Activated CD8-positive, alpha-beta memory T cell treated with anti-CD3 and anti-CD28 coated beads, Interleukin-2, amount 10 ng/mL, durations not matched to agents 7 days and 5 days (primary cell): ENCODE measurements at places on chromosomes 11 and 22.
A peak's percentile ranks its signal among the peaks of the same experiment; 100 is the strongest.

- DNase-seq = no peak
Observed at GRCh38 chr22:44407987-44408828, 89.8 kb downstream of the RTL6 start.

DNA sequence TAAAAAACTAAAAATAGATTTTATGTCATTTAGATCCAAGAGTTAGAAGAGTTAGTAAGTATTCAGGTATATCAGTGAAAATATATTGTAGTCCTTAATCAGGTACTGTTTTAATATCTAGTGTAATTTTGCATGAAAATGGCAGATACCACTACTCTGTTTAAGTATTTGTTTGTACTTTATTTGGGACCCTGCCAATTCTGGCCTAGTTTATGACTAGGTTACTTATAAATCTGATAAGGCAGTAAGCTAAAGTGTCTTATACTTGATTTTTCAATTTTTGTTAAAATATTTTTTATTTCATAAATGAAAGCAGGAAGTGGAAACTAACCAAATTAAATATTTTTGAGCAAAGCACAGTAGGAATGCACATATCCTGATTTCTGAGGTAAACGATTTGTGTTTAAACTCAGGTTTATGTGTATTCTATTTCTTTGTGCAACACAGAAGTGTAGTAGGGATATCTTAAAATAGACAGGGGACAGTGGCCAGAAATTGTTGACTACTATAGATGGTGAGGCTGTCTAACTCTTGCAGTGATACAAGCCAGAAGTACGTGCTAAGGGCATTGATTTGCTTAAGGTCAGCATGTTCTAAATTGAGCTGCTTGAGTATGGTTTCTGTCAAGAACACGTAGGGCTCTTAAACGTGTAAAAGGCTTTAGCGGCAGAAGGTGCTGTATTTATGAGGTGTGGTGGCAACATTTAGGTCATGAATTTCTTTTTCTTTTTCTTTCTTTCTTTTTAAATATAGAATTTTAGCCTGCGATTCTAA, 34.0 kb downstream of the HIPK3 start:
- no peak for DNase-seq

GRCh38 chr22:47382164-47382890, 619.9 kb downstream of the TBC1D22A start:
- DNase-seq = no peak

DNA sequence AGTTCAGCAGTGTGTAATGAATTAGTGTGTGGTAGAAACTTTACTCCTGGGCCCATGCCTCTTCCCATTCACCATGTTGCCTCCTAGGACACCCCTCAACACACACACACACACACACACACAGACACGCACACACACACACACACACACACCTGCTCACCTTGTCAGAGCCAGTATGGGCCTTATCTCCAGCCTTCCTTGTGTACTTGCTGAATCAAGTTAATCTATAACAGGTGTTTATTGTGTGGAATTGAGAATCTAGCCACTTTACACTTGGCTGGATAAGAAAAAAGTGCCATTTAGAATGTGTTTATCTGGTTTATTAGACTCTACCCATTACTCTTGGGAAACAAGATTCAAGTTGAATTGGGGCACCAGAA, 14.5 kb upstream of the ZDHHC13 start:
- DNase-seq = no peak

GRCh38 chr11:94089341-94089740, 39.3 kb upstream of the PANX1 start:
- no peak for DNase-seq

DNA sequence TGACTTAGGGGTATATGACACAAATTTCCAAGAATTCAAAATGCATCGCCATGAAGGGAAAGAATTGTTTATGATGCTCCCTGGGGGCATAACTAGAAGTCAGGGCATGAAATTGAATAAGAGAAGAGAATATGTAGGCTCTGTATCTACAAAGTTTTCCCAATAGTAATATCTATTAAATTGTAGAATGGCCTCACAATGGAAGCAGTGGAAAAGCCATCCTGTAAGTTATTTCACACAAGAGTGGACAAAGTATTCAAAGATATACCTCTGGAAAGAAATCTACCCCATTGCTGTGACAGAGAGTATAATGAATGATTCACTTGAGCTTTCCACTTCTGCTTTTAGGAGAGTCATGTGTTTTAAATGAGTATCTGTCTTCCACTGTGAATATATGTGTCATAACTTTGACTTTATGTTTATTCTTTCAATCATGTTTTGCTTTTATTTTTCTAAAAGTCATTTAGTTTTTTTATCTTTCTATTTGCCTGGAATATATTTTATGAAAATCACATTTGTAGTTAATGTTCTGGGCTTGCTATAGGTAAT, 65.7 kb upstream of the DDI1 start:
- DNase-seq = no peak

- no peak for DNase-seq
Observed at GRCh38 chr11:64118876-64119665, 46.8 kb downstream of the MACROD1 start.

- DNase-seq = no peak
Observed at GRCh38 chr11:85531191-85531897, 95.8 kb downstream of the DLG2 start.

DNA sequence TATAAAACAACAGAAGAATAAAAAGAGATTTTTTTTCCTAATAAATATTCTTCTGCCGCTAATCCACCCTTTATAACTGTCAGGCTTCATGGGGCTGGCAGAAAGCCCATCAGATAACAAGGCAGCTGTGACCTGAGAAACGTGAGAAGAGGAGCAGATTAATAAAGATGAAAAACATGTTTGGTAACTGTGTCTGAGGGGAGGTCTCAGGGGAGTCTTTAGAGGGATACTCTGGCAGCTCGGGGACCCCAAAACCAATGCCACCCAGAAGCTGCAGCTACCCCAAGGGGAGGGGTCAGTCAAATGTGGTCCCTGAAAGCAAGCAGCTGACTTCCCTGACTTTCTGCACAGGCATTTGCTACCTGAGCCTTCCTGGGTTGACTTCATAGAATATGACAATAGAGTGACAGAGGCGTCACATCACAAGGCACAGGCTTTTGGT, 48.4 kb upstream of the POU2AF1 start:
- DNase-seq = no peak

GRCh38 chr11:107928767-107929507, 689 bp downstream of the RAB39A start:
- DNase-seq = peak; percentile 44

DNA sequence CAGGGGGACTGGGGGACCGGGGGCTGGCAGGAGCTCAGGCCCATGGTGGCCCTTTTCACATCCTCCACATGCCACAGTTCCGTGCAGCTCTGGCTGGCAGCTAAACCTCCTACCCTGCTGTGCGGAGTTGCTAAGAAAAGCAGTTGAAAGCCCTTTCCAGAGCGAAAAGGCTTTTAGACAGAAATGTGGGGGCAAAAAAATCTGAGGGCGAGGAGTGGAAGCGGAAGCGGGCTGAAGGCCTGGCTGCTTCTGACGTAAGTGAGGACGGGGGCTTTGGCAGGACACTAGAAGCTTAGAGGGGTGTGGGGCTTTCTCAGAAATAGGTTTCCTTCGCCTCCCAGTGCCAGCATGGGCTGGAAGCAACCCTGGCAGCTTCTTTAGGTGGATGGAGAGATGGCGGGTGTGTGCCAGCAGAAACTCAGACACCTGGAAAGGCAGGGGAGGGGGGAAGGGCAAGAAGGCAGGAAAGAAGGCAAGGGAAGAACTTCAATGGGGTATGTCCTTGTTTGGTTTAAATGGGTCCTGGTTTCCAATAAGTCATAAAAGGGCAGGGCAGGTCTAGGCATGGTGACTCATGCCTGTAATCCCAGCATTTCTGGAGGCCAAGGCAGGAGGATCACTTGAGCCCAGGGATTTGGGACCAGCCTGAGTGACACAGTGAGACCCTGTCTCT, 11.2 kb upstream of the DGKZ start:
- no peak for DNase-seq

DNA sequence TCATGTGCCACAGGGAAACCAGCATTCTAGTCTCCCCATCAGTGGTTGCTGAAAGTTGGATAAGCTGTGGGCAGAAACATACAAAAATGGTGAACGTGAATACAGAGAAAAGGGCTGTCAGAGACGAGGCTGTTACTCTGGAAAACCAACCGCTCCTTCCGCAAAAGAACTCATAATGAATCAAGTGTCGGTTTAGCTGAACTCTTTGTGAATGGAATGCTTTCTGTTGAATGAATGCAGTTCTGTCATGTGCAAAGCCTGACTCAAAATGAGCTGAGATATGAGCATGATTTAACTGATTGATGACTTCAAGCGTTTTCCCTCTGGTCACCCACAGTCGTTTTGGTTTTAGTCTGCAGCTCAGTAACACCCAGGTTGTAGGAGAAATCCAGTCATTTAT, 298.3 kb downstream of the ETS1 start:
- peak; percentile 84 for DNase-seq

- DNase-seq = no peak
Observed at GRCh38 chr11:35122308-35122707, 16.7 kb upstream of the CD44 start.

DNA sequence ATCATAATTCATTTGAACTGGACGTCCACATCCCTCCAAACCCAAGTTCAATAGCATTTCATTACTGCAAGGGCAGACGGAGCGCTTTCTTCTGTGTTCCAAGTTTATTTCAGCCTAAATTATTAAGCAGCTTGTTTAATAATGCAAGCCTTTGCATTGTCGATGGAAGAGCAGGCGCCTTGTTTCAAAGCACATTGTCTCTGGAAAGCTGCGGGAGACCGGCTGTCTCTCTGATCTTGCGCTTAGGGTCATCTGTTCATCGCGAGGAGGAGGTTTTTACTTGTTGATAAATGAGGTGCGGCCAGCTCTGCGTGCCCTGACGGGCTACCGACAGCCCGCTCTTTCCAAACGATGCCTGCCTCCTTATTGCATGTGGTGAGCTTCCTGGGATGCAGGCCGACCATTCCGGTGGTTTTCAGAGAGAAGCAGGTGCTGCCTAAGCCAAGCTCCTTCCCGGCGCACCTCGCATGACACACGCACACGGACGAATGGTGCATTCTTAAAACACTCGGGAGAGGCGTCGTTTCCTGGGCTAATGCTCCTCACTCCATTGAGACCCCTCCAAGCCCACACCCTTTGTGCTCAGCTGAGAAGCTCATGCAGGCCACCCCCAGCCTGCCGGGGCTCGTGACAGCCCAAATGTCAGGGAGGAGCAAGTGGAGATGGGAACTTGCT, 456.9 kb downstream of the BRD1 start:
- peak; percentile 18 for DNase-seq

GRCh38 chr11:112221274-112221835, 4.9 kb upstream of the PTS start:
- DNase-seq = no peak

- no peak for DNase-seq
Observed at GRCh38 chr11:35558513-35558912, 33.1 kb upstream of the PAMR1 start.

- no peak for DNase-seq
Observed at GRCh38 chr11:24233041-24233440, 263.8 kb upstream of the LUZP2 start.

DNA sequence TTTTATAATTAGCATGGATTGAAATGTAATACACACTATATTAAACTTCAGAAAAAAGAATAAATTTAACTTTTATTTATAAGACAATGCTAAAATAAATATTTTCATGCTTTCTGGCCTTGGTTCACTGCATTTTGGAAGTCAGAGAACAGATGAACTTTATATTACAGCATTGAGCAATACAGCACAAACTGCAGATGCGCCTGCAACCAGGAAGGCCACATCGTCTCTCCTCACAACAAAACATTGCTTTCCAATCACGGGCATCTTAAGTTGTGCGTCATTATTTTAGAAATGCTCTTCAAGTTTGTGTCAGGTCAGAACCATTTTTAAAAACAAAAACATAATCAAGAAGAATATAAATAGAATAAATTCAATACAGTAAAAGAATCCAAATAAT, 89.3 kb upstream of the CEP126 start:
- no peak for DNase-seq

GRCh38 chr11:132911186-132911585, 621.1 kb downstream of the OPCML start:
- DNase-seq = no peak

- DNase-seq = no peak
Observed at GRCh38 chr11:116631201-116631600, 141.6 kb downstream of the BUD13 start.

GRCh38 chr22:37197451-37198257, 9.6 kb upstream of the C1QTNF6 start:
- no peak for DNase-seq

DNA sequence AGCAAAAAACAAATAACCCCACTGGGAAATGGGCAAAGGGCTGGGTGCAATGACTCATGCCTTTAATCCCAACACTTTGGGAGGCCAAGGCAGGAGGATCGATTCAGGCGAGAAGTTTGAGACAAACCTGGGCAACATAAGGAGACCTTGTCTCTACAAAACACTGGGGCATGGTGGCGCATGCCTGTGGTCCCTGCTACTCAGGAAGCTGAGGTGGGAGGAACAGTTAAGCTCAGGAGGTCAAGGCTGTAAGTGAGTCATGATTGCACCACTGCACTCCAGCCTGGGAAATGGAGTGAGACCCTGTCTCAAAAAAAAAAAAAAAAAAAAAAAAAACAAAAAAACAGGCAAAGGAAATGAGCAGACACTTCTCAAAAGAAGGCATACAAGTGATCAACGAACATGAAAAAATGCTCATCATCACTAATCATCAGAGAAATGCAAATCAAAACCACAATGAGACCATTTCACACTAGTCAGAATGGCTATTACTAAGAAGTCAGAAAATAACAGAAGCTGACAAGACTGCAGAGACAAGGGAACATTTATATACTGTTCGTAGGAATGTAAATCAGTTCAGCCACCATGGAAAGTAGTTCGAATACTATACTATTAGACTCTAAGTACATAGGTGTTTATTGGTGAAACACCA, 48.2 kb upstream of the SMCO4 start:
- no peak for DNase-seq

GRCh38 chr11:84497981-84498411, 1129.1 kb downstream of the DLG2 start:
- no peak for DNase-seq

- no peak for DNase-seq
Observed at GRCh38 chr11:8164746-8165145, 4.1 kb downstream of the RIC3 start.

GRCh38 chr11:77487790-77488189, 13.9 kb upstream of the PAK1 start:
- no peak for DNase-seq

GRCh38 chr22:30340911-30341685, 14.4 kb upstream of the TBC1D10A start:
- DNase-seq = no peak

- peak; percentile 48 for DNase-seq
Observed at GRCh38 chr22:21951931-21952465, 650 bp downstream of the PPM1F start.

- peak; percentile 29 for DNase-seq
Observed at GRCh38 chr22:49678137-49678841, 149.4 kb downstream of the BRD1 start.

DNA sequence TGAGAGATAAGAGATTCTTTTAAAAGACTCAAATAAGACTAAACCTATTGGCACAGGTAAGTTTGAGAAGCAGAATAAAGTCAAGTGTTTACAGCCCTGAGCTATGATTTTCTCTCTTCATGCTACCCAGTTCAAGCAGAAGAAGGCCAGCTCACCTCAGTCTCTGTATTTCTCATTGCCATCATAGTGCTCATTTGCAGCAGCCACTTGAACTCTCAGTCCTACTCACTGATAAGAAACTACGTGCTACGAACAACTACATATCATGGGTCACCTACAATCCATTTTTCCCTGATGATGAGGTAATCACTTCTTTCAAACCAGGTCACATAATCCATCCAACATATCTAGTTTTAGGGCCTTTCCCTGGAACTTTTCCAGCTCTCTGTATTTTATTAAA, 617.5 kb downstream of the JRKL start:
- DNase-seq = no peak
